ENCODE measurements at places on chromosomes 6 and 20.
A peak's percentile ranks its signal among the peaks of the same experiment; 100 is the strongest.

GRCh38 chr6:140101367-140101766 lies 726.9 kb upstream of the CITED2 start:
- DNase-seq, result no peak

DNA sequence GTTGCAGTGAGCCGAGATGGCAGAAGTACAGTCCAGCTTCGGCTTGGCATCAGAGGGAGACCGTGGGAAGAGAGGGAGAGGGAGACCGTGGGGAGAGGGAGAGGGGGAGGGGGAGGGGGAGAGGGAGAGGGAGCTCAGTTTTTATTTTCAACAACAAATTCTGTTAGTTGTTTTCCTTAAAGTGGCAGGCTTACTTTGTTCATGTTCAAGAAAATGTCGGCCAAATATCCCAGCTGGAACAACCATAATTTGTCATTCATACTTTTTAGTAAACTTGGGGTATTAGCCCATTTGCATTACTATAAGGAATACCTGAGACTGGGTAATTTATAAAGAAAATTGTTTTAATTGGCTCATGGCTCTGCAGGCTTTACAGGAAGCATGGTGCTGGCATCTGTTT lies 2.5 kb upstream of the TULP4 start:
- no peak for DNase-seq

DNA sequence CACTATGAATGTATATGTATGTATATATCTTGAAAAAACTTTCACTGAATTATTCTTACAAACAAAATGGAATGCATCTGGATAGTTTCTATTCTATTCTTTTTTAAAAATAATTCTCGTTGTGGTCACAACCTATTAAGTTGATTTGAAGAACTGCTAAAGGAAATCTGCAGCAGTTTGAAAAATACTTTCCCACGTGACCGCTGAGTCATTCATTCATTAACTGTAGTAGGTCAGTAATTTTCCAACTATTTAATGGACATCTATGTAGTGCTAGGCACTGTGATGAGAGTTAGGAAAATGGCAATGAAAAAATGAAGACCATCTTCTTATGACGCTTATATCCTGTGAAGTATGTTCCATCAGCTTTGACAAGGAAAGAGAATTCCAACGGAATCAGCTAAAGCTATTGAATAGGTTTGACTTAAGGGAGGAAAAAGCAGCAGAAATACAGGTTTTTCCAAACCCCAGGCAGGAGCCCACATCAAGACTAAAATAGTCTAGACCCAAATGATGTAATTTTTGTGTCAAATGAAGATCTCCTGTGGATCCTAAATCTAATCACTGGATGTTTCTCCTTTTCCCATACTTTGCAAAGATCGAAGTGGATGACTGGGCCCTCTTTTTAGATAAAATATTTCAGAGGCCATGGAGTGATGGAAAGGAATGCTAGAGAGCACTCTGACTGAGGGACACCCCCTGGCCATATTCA lies 4.1 kb upstream of the EFHC1 start:
- no peak for DNase-seq

DNA sequence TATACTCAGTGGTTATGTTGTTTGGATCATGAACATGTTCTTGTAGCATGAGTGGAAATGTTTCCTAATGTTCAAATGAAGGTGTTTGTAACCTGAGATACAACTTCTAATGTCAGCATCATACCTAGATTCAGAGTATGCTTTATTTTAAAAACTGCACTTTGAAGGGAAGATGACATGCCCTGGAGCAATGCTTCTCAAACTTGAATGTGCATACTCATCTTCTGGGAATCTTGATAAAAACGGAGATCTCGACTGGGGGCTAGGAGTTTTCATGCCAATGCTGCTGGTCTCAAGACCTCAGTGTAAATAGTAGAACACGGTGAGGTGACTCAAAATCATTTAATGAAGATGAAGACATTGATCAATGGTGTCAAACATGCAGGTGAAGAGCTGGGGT lies 440.0 kb upstream of the NOX3 start:
- no peak for DNase-seq

DNA sequence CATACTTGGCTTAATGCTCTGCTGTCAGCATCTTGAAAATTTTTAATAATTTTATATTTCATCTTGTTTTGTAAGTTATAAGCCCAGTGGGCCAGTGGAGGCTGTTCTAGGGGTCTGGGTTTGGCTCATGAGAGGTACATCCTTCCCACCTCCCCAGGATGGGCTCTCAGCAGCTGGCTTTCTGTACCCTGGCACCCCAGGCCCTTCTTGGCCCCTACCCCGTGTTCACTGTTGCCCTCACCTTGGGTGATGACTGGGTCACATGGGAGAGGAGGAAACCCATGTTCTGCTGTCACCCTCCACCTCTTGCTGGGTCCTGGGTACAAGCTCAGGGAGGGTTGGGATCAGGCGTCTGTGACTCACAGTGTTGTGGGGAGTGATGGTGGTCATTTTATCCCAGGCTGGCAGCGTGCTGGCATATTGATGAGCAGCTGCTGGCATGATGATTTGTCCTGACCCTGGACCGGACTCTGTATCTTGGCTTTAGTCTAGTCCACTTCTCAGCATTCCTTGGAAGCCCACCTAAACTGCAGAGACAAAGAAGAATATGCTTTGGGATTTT lies 34.6 kb downstream of the SLC16A10 start:
- no peak for DNase-seq

- DNase-seq, result no peak
Observed at GRCh38 chr6:101257163-101257562, 136.3 kb upstream of the GRIK2 start.

- DNase-seq, result no peak
Observed at GRCh38 chr6:113828984-113829695, 28.0 kb upstream of the MARCKS start.

DNA sequence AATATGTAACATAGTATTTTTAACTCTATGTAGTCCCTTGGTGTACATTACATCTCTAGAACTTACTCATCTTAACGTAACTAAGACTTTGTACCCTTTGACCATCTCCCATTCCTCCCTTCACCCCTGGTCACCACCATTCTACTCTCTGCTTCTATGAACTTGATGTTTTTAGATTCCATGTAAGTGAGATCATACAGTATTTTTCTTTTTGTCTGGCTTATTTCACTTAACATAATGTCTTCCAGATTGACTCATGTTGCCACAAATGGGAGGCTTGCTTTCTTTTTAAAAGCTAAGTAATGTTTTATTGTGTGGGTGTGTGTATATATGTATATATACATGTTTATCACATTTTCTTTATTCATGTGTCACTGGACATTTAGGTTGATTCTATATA lies 55.8 kb downstream of the TMEM200A start:
- DNase-seq, result no peak

GRCh38 chr6:132461958-132462357 lies 51.0 kb downstream of the STX7 start:
- DNase-seq, result no peak

- DNase-seq, result no peak
Observed at GRCh38 chr20:9145142-9145541, 76.3 kb downstream of the PLCB4 start.

GRCh38 chr6:112802144-112802543 lies 455.0 kb downstream of the RFPL4B start:
- no peak for DNase-seq

DNA sequence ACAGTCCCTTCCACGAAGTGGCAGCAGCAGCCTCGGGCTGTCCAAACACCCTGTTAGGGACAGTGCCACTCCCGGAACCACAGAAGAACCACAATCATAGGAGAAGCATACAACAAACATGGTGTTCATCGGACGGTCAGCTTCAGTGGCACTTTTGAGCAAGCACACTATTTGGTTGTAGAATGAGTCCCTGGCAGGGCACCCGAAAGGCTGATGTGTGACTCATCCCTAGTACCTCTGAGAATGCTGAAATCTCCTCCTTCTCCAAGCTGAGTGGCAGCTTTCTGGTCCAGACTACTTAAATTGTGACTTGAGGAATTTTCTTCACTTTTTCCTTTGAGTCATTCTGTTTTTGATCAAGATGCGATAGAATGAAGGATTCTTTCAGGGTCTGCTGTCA lies 282.5 kb downstream of the ESR1 start:
- no peak for DNase-seq

GRCh38 chr20:37571033-37571432 lies 43.4 kb upstream of the BLCAP start:
- DNase-seq, result no peak

GRCh38 chr6:80535914-80536565 lies 429.6 kb downstream of the BCKDHB start:
- no peak for DNase-seq

- DNase-seq, result no peak
Observed at GRCh38 chr6:156190270-156190669, 586.9 kb upstream of the ARID1B start.

DNA sequence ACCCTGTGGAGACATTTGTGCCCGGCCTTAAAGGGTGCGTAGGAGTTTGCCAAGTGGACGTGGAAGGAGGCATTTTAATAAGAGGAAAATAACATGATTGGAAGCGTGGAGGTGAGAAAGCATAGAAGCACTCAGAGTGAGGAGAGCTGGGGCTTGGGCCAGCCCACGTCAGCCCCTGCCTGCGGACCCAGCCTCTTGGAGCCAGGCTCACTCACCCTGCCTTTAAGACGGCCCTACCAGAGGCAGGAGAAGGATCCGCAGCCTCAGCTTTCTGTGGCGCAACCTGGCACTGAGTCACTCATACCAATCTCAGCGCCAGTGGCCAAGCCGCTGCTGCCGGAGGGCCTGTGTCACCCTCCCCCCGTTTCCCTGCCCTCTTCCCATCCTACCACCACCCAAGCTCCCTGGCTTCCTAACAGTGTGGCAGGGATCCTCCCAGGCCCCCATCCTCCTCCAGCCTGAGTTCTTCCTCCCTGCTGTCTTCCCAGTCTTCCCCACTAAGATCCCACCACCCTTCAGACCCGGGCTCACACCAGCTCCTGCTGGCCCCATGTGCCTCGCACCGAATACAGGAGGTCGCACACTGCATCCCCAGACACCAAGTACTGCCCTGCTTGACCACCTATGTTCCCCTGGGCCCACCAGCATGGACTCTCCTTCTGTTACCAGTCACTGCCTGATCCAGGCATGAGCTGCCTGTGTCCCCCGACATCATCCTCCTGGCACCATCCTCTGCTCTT lies 285.2 kb downstream of the UST start:
- no peak for DNase-seq

- no peak for DNase-seq
Observed at GRCh38 chr6:158955255-158955654, 44.7 kb downstream of the RSPH3 start.

GRCh38 chr20:10179574-10180298 lies 38.9 kb upstream of the SNAP25 start:
- no peak for DNase-seq

GRCh38 chr20:23203951-23204730 lies 118.0 kb upstream of the CD93 start:
- no peak for DNase-seq

- no peak for DNase-seq
Observed at GRCh38 chr6:38725414-38726183, 10.5 kb downstream of the DNAH8 start.

DNA sequence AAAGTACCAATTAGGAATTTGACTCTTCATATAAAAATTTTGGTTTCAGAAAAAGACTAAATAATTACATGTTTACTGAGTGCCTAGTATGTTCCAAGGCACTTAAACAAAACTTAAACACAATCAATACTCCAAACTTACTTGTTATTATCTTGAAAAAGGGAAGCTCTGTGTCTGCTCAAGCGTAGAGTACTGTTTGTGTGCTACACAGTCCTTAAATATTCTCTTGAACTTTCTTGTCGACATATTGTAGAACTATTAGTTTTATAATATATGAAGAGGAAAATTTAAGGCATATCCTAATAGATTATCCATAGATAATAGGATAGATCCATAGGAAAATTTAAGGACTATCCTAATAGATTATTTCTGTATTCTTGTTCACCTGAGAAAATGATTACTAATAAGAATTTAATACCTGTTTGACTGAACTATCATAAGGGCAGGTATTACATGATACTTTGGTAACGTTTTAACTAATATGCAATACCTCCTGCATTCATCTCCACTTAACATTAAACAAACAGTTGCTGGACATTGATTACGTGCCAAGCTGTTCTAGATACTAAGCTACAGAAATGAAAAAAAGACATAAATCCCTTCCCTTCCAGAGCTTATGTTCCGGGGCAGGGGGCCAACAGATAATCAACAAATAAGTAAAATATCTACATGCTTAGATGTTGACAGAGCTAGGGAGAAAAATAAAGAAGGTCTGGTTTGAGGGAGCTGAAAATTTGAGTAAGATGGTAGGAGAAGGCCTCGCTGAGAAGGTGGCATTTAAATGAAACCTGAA lies 115.2 kb upstream of the BCLAF1 start:
- no peak for DNase-seq

- no peak for DNase-seq
Observed at GRCh38 chr6:35086636-35087360, 54.3 kb downstream of the TCP11 start.

GRCh38 chr6:25918083-25918683 lies 12.3 kb downstream of the SLC17A2 start:
- DNase-seq, result no peak

DNA sequence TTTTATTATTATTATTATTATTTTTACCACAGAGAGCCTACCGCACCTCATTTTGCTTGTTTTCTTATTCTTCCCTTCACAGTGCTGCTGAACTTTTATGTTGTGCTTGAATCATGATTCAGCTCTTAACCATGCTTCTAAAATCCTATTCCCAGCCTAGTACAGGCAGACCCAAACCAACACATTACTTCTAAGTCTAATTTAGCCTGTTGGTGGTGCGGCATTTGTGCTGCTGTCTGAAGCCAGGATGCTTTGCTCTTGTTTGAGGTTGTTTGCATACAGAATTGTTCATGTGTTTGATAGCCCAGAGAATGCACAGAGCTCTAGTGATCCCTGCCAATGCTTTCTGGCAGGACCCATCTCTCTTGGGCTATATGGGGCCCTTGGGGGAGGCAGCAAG lies 213.5 kb upstream of the KCNG1 start:
- no peak for DNase-seq

- DNase-seq, result no peak
Observed at GRCh38 chr20:55365745-55366144, 639.6 kb downstream of the CBLN4 start.

- peak; percentile 56 for DNase-seq
Observed at GRCh38 chr20:54103067-54103761, 32.8 kb upstream of the BCAS1 start.

DNA sequence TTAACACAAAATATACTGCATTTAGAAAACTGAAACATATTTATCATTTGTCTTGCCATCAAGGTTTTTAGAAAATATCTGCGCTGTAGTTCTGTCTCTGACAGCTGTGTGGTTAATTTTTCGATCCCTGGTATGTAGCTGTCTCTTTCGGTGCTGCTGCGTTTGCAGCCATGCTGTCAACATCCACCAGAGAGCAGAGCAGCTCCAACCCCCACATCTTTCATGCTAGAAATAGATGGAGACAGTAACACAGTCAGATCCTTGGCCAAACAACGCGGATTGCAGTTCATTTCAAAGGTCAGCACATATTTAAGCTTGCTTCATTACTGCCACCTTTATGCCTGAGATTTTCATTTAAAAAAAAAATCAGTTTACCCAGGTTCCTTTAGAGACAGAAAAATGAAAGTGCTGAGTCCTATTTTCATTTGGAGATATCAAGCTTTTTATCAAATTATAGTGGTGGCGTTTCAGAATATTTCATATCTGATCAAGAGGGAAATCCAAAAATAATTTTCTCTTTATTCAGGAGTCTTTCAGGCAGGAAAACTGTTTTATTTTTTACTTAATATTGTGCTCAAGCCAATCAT lies 157.7 kb upstream of the MMS22L start:
- DNase-seq, result no peak

- no peak for DNase-seq
Observed at GRCh38 chr20:49466114-49466912, 16.2 kb downstream of the KCNB1 start.
